ENCODE measurements at places on chromosomes 3 and 15. TPM values are rescaled to one million over a fixed set of nuclear protein-coding genes. Genes with fewer than 3 reads are reported as not detected.

The DISP2 gene
- total RNA-seq = 1.0 TPM

The LTF gene
- total RNA-seq = 0.04 TPM

The IL17RB gene
- total RNA-seq = not detected

The CCR8 gene
- total RNA-seq = not detected

The SPINK8 gene
- not detected for total RNA-seq

The GPR160 gene
- 0.57 TPM for total RNA-seq
